Muscle of leg (tissue), 16 donors: ENCODE measurements at places on chromosomes 3 and 15. TPM values are rescaled to one million over a fixed set of nuclear protein-coding genes. Genes with fewer than 3 reads are reported as not detected.

GRCh38 chr3:19347671-19348070, 199.4 kb downstream of the KCNH8 start:
- H3K27me3 ChIP-seq = no peaks in the 10 kb centered on the region
- H3K27ac ChIP-seq = no peak overlapping the region
- DNase-seq = peak; percentile 6
- H3K4me3 ChIP-seq = no peak overlapping the region
- H3K36me3 ChIP-seq = no peaks in the 10 kb centered on the region
- no peaks in the 10 kb centered on the region for H3K4me1 ChIP-seq

DNA sequence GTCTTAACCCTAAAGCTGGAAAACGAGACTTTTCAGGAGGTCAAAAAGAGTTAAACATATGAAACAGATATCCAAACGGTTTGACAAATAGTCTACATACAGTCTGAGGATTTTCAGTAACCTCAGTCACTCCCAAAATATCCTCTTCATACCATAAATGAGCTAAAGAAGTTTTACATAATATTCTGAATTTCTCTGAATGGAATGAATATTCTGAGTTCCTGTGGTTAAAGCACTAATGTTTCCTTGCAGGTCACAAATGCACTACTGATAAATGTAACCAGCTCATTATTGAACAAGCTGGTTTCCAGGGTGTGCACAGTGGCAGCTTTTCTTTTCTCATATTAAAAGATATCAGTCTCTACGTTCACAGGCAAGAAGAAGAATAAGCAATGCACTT, 137.4 kb upstream of the POU1F1 start:
- no peaks in the 10 kb centered on the region for H3K4me1 ChIP-seq
- no peaks in the 10 kb centered on the region for H3K36me3 ChIP-seq
- H3K27ac ChIP-seq = no peak overlapping the region

GRCh38 chr15:40982855-40983254, 29.6 kb downstream of the CHAC1 start:
- no peak overlapping the region for H3K27ac ChIP-seq
- H3K36me3 ChIP-seq = peaks cover 96% of the 10 kb centered on the region
- no peaks in the 10 kb centered on the region for H3K4me1 ChIP-seq
- no peaks in the 10 kb centered on the region for H3K27me3 ChIP-seq
- no peak for DNase-seq

- no peaks in the 10 kb centered on the region for H3K4me1 ChIP-seq
- DNase-seq = no peak
- H3K27ac ChIP-seq = no peak overlapping the region
- no peaks in the 10 kb centered on the region for H3K27me3 ChIP-seq
- H3K4me3 ChIP-seq = no peak overlapping the region
Measured at GRCh38 chr3:1533763-1534162, 440.9 kb downstream of the CNTN6 start.

TYRO3 gene
- 15.4 TPM for total RNA-seq

COL8A1 gene
- total RNA-seq = 1.1 TPM

A4GNT gene
- not detected for total RNA-seq

DNA sequence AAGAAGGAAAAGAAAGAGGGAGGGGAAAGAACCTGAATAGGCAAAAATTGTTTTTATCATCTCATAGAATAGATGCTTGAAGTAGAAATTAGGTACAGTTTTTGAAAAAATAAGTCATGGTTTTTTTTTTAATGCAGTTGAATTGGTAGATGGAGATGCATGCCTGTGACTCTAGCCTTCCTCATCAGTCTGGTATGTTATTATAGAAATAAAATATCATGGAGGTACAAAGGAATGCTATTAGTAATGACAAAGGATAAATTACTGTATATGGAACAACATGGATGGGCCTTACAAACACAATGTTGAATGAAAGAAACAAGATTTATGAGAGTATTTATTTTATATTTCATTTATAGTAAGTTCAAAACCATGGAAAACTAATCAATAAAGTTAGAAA, 162.4 kb upstream of the GALNT15 start:
- H3K27ac ChIP-seq = no peak overlapping the region
- no peaks in the 10 kb centered on the region for H3K36me3 ChIP-seq
- DNase-seq = no peak
- no peak overlapping the region for H3K4me3 ChIP-seq
- no peaks in the 10 kb centered on the region for H3K4me1 ChIP-seq

FANCD2OS gene
- not detected for total RNA-seq

DNA sequence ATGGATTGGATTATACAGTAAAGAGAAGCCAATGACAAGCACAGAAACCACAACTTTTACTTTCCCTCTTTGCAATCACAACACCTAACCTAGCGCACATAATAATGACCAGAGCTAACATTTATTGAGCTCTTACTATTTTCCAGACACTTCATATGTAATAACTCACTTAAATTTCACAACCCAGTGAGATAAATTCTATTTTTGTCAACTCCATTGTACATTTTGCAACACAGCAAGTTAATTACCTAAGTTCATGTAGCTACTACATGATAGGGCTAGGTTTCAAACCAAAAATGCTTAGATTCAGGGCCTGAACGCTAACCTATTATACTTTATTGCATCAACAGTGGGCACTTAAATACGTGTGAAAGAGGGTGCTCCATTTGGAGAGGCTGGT, 89.5 kb downstream of the GADL1 start:
- H3K27me3 ChIP-seq = no peaks in the 10 kb centered on the region
- H3K27ac ChIP-seq = no peak overlapping the region
- no peak for DNase-seq
- no peak overlapping the region for H3K4me3 ChIP-seq
- no peaks in the 10 kb centered on the region for H3K36me3 ChIP-seq

- no peak overlapping the region for H3K27ac ChIP-seq
- H3K27me3 ChIP-seq = no peaks in the 10 kb centered on the region
- H3K4me1 ChIP-seq = no peaks in the 10 kb centered on the region
- no peaks in the 10 kb centered on the region for H3K36me3 ChIP-seq
Measured at GRCh38 chr3:27643355-27643754, 78.8 kb downstream of the EOMES start.

- peaks cover 70% of the 10 kb centered on the region for H3K36me3 ChIP-seq
- DNase-seq = no peak
- H3K4me3 ChIP-seq = no peak overlapping the region
- no peaks in the 10 kb centered on the region for H3K27me3 ChIP-seq
- no peak overlapping the region for H3K27ac ChIP-seq
Measured at GRCh38 chr15:73585871-73586654, 47.1 kb downstream of the NPTN start.

DNA sequence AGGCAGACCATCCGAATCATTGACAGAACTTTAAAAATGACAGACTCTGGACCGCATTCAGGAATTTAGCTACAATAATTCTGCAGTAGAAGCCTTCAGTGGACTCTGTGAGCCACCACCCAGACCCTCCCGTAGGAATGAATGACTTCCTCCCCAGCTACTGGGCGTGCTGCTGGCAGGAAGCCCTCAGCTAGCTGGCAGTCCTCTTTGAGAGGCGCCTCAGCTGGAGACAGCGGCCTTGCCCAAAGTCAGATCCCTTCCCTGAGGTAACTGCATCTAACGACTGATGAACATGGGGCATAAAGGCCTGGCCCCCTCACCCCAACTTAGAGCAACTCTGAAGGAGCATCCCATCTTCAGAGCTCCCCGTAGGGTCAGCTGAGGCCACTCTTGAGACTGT, 25.8 kb downstream of the CRABP1 start:
- no peak overlapping the region for H3K4me3 ChIP-seq
- H3K27me3 ChIP-seq = no peaks in the 10 kb centered on the region
- no peaks in the 10 kb centered on the region for H3K36me3 ChIP-seq
- H3K4me1 ChIP-seq = peaks cover 30% of the 10 kb centered on the region
- peak; percentile 45 for DNase-seq
- H3K27ac ChIP-seq = no peak overlapping the region

DNA sequence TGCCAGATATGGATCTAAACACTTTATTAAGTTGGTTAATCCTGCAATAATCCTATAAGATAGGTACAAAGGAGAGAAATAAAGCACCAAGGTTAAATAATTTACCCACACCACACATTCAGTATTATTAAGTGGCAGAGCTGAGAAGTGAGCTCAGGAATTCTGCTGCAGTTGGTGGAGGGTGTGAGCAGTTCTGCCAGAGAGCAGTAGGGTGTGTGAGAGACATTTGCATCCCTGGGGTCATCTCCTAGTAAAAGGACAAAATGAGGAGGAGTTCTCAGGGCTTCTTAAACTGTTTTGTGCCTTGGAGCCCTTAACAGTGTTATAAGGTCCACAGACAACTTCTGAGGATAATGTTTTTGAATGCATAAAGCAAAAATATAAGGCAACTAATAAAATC, 484.5 kb downstream of the TAFA4 start:
- H3K27me3 ChIP-seq = no peaks in the 10 kb centered on the region
- DNase-seq = peak; percentile 4

SQOR gene
- 4.6 TPM for total RNA-seq

ZIC1 gene
- 11.8 TPM for total RNA-seq
